ENCODE measurements at places on chromosomes 16 and 17. TPM values are rescaled to one million over a fixed set of nuclear protein-coding genes. Genes with fewer than 3 reads are reported as not detected.
A peak's percentile ranks its signal among the peaks of the same experiment; 100 is the strongest.

DNA sequence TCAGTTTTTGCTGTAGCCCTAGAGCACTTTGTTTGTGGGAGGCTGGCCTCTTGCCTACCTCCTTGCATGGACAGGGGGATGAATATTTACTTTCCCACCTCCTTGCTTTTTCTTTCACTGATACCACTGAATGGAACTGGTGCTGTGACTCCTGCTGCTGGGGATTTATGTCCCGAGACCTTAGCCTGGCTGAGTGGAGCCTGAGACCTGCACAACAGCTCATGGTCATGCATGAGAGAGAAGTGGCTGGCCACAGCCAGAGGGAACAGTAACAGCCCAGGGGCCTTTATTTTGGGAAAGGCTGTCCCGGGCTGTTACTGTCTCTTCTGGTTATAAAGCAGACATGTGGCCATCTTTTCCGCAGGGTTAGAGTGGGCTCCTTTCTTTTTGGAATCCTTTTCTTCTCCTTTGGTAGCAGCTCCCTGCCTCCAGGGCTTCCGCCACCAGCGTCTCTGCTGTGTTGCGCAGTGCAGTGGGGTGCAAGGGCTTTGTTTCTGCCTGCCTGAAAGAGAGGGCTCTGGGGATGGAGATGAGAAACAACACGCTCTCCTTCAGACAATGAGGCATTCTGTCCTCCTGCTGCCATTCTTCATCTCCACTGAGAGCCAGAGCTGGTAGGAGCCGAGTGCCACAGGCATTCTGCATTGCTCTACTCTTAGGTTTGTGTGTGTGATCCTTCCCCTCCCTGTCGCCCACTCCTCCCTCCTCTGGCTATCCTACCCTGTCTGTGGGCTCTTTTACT is 14.5 kb downstream of the SNX11 start:
- no peak for DNase-seq

P2RX5 gene
- 10.6 TPM for polyA plus RNA-seq

NRN1L gene
- not detected for polyA plus RNA-seq

GRCh38 chr16:49338611-49339265 is 34.9 kb upstream of the C16orf78 start:
- no peak for DNase-seq

SLC16A5 gene
- 27.6 TPM for polyA plus RNA-seq

GRCh38 chr17:10394201-10394887 is 21.5 kb upstream of the MYH13 start:
- DNase-seq: no peak

SHCBP1 gene
- 49.9 TPM for polyA plus RNA-seq

- DNase-seq: no peak
Observed at GRCh38 chr17:74041869-74042640, 161.4 kb upstream of the RPL38 start.

DNA sequence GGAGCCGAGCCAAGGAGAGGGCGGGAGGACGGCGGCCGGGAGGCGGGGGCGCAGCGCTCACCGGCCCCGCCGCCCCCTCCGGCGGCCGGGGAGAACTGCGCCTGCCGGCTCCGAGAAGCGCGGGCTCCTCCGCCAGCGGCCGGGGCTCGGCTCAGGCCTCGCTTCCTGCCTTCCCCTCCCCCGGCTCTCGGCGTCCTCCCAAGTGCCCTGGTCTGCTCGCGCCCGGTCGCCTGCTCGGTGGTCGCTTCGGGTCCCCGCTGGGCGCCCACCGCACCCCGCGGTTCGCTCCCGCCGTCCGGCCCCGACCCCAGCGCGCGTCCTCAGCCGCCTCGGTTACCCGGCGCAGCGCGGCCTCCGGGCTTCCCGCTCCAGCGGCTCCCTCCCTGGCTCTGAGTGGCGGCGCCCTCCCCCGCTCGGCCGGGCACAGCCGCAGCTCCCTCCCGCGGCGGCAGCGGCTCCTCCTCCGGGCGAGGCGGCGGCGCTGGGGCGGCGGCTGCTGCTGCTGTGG is 313 bp downstream of the UBTF start:
- peak; percentile 81 for DNase-seq

- no peak for DNase-seq
Observed at GRCh38 chr16:346587-346986, 5.9 kb downstream of the AXIN1 start.

DNA sequence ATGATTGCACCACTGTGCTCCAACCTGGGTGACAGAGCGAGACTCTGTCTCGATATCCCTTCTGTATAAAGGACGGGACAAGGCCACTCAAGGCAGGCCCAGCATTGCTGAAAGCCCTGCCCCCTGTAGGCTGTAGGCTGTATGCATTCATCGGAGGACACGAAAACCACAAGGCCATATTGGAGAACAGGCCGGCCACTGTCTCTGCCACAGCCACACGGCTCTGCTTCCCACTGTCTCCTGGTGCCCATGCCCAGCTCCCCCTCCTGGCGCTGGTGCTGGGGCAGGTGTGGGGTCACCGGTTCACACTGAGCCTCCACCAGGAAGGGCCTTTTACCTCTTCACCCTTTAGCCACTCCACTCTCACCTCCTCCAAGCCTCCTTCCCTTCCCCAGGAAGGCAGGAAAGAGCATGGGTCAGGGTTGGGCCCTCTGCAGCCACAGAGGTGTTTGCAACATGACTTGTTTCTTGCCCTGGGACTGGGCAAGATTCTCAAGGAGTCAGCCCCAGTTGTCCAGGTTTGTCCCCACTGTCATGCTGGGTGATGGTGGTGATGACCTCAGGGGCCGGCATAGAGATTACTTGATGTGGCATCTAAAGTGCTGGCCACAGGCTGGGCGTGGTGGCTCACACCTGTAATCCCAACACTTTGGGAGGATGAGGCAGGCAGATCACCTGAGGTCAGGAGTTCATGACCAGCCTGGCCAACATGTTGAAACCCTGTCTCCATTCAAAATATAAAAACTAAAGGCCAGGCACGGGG is 5.3 kb upstream of the NTN3 start:
- peak; percentile 55 for DNase-seq

C16orf95 gene
- 4.2 TPM for polyA plus RNA-seq

GRCh38 chr16:62755938-62756337 is 719.7 kb upstream of the CDH8 start:
- DNase-seq: no peak

DNA sequence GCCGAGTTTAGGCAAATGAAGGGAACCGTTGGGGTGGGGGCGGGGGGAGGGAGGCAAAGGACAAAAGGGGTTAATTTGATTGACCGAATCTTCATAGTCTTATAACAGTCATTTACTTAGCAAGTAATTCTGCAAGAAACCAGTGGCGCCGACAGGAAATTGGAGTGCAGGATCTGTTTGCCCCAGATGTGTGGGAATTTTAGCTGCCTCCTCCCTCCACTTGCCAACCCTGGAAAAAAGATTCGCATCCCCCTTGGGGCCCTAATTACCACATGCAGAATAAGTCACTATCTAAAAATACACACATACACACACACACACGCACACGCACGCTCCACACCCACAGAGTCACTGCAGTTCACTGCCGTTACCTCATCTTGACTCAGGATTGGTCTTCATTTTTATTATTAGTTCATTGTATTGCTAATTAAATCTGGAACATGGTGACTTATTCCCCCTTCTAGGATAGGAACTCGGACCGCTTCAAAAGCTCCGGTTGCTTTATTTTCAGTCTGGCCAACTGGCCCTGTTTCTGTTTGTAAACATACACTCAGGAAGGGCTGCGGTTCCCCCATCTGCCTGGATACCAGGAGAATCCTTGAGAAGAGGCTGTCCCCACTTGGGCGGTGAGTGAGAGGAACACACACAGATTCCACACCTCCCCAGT is 241.6 kb upstream of the SALL1 start:
- no peak for DNase-seq

DNA sequence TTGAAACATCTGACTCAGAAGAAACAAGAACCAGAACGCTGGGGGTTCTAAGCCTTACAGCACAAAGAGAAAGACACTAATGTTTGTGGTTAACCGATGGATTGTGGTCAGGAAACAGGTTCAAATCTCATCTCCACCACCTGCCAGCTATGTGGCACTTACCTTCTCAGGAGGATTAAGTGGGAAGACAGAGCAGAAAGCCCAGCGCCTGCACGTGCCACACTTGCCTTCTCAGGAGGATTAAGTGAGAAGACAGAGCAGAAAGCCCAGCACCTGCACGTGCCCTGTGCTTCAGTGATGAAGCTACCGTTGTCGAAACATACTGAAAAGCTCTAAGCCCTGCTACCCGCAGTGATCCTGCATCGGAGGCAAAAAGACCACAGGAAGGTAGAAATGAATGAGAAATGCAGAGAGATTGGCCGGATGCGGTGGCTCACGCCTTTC is 90.6 kb downstream of the NXN start:
- no peak for DNase-seq

DNA sequence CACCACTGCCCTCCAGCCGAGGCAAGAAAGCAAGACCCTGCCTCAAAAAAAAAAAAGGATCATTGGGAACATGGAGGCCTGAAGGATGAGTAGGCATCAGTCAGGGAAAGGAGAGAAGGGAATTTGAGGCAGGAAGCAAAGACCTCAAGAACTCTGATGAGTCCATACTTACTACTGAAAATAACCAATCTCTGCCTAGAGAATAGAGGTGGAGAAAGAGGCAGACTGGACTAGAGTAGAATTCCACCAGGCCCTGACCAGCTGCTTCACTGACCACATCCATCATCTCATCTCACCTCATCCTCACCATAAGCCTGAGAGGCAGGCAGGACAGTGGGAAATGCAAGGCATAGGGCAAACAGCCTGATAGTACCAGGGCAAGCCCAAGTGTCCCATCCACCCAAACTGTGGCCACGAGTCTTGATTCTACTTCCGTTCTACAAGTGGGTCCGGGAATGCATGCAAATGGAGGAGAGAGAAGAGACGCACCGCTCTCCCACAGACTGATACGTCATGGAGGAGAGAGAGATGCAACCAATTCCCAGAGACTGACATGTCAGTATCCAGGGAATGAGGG is 17.1 kb downstream of the ANKRD11 start:
- DNase-seq: no peak

DNA sequence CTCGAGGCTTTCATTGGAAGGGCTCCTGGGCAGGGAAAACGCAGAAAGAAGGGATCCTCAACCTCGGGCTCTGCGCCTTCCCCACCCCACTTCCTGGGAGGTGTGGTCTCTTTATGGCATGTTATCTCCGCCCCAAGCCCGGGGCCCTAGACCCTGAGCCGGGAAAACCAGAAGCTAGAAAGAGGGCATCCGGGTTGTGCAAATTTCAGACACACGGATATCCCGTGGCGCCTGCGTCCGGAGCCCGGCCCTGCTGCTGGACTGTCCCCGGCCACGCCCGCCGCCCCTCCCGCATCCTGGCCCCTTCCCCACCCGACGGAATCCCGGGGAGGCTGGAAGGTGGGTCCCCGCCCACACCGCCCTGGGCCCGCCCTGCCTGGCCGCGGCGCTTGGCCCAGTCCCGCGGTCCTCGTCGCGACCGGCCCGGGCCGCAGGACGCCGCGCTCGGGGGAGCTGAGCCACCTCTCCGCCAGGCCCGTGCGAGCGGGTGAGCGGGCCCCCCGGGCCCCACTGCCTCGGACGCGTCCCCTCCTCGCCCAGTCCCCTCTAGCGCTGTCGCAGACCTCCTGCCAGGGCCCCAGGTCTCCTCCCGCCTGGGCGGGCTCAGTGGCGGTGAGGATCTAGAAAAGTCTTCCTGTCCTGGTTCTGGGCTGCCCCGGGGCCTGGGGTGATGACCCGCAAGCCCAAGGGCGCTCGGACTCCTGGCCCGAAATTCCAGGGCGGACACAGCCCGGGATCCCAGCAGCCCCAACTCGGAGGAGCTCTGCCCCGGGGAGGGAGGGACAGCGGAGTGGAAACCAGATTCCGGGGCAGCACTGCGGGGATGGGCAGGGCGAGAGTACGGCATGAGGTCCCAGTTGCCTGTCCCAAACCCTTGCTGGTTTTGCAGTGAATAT is at the start of gene SLC16A5:
TSS of gene SLC16A5 (plus strand) at position 397 of the 896 bp plus-strand sequence. CDS start 5,683 bp downstream, outside the sequence.
- peak; percentile 95 for DNase-seq

DNA sequence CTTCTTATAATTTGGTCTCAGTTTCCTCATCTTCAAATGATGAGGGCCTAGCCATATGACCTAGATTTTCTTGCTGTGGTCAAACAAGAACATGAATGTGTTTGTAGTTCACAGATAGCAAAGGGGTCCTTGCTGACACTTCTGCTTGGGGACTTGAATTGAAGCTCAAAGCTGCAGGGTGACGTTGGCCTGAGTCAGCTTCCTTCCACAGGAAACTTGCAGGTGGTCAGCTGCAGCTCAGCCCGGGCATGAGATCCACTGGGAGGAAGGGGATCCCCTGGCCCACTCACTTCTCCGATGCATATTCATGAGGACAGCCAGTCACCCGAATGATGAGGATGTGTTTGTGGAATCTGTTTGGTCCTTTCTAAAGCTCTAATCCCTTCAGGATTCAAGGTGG is 42.6 kb upstream of the AXIN2 start:
- no peak for DNase-seq

TBC1D3E gene
- not detected for polyA plus RNA-seq

DNA sequence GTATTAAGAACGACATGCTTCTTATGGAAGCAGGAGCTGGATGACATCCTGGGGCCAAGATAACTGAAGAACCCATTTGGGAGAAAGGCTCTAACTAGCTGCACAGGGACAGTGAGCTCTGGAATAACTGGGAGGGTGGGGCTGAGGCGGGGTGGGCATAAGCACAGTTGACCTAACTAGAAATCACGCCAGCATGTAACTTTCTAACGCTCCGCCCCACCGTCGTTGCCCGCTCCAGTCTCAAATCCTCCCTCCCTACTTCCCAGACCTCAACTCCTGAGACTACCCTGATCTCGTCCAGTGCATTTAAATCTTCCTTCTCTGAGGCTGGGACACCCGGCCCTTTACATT is 436 bp downstream of the PHB1 start:
- DNase-seq: no peak

GRCh38 chr17:76544546-76545365 is 4.9 kb downstream of the PRCD start:
- no peak for DNase-seq

DNA sequence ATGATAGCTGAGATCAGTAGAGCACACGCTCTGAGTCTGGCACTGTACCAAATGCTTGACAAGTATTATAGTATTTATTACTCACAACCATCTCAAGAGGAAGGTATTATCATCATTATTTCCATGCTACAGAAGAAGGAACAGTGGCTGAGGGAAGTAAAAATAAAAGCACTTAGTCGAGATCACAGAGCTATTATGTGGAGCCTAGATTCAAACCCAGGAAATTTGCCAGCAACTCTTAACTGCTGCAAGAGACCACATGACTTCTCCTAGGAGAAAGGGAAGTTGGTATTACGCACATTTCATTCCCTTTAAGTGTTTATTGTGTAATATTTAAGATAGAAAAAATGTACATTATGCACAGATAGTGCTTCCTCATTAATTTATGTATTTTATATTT is 1.0 kb upstream of the RHOT1 start:
- no peak for DNase-seq

DNA sequence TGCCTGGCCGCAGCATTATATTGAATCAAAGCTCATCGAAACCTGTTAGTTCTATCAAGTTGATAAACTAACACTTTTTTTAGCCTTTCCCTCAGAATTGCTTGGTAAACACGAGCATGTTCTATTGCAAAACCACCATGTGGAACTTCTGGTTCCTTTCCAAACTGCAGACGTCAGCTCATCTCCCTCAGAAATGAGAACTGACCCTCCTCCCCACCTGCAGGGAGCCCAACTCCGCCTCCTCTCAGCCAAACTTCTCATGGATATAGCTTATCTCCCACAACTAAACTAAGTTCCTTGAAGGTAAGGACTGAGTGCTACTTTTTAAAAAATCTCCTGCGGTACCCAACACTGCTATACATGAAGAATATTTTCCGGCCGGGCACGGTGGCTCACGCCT is 6.7 kb downstream of the SHMT1 start:
- no peak for DNase-seq

SLC5A11 gene
- 0.30 TPM for polyA plus RNA-seq
